ENCODE measurements at places on chromosomes 3 and 15. TPM values are rescaled to one million over a fixed set of nuclear protein-coding genes. Genes with fewer than 3 reads are reported as not detected.
A peak's percentile ranks its signal among the peaks of the same experiment; 100 is the strongest.

DNA sequence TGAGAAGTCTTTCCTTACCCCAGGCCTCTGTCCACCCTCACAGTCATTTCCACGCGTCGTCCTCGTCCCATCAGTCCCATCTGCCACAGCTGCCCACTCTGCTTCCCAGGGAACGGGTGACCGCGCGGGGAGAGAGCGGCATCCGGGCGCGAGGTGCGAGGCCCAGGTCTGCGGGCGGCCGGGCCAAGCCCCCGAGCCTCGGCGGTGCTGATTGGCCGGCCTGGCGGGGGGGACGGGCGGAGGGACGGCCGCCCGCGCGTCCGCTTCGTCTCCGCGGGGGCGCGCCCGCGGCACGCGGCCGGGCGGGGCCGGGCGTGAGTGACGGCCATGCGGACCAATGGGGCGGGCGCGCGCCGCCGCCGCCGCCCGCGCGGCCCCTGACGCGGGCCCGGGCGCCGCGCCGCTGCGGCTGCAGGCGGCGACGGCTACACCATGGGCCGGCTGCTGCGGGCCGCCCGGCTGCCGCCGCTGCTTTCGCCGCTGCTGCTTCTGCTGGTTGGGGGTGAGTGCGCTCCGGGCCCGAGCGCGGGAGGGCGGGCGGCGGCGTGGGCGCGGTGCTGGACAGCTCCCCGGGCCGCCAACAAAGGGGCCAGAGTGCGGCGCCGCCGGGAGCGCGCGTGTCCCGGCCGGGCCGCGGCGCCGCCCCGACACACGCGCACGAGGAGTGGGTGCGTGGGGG lies at the start of gene PODXL2:
Gene PODXL2, plus strand, starts transcription at position 398 of the 679 bp plus-strand sequence. Its CDS starts 35 bp downstream, at position 433.
- peaks cover 25% of the 10 kb centered on the region for H3K27me3 ChIP-seq
- no peak for DNase-seq
- H3K36me3 ChIP-seq, result no peaks in the 10 kb centered on the region
- H3K4me3 ChIP-seq, result peak within 1 kb of the TSS; percentile 63
- no peak within 1 kb of the TSS for H3K27ac ChIP-seq

GRCh38 chr15:39730552-39730951 lies 52.1 kb downstream of the FSIP1 start:
- no peak overlapping the region for H3K4me3 ChIP-seq
- no peak overlapping the region for H3K27ac ChIP-seq
- H3K36me3 ChIP-seq, result no peaks in the 10 kb centered on the region
- no peaks in the 10 kb centered on the region for H3K27me3 ChIP-seq
- no peaks in the 10 kb centered on the region for H3K4me1 ChIP-seq

GRCh38 chr3:71723452-71724170 lies 1.6 kb downstream of the EIF4E3 start:
- H3K27ac ChIP-seq, result peak overlapping the region; percentile 85
- DNase-seq, result peak; percentile 74
- H3K4me1 ChIP-seq, result peaks cover 60% of the 10 kb centered on the region
- peak overlapping the region; percentile 77 for H3K4me3 ChIP-seq

DNA sequence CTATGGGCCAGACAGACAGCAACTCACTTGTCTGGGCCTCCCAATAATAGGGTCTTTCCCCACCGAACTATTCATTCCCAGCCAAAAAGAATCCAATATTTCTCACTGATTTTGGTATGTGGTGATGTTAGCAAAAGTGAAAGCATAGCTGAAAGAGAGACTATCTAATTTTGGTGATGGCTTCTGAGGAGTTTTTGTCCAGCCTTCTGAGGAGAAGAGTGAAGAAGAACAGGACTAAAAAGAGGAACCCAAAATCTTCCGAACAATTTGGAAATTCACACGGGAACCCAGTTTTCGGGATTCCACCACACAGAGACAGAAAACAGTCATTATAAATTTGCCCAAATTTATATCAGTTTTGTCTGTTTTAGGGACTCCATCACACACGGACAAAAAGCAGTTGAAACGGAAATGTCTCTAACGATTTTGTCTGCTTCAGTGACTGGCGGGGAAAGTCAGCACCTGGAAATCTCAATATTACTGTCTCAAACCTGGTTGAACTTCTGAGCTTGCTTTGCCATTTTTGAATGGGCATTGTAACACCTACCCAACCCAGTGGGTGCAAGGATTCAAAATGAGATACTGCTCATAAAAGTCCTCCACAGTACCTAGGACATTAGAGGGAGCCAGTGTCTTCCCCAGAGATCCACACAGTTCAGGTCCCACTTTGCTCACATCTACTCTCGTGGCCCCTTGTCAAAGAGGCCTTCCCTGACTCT lies 9.1 kb downstream of the CD80 start:
- H3K4me3 ChIP-seq, result no peak overlapping the region
- no peaks in the 10 kb centered on the region for H3K36me3 ChIP-seq
- no peak overlapping the region for H3K27ac ChIP-seq
- no peaks in the 10 kb centered on the region for H3K4me1 ChIP-seq
- DNase-seq, result no peak
- no peaks in the 10 kb centered on the region for H3K27me3 ChIP-seq

GRCh38 chr15:95684126-95684525 lies 646.4 kb upstream of the NR2F2 start:
- H3K4me1 ChIP-seq, result no peaks in the 10 kb centered on the region
- no peak overlapping the region for H3K4me3 ChIP-seq
- DNase-seq, result no peak
- H3K36me3 ChIP-seq, result no peaks in the 10 kb centered on the region
- no peaks in the 10 kb centered on the region for H3K27me3 ChIP-seq
- no peak overlapping the region for H3K27ac ChIP-seq

- no peak for DNase-seq
Observed at GRCh38 chr15:67083135-67083762, 17.8 kb downstream of the SMAD3 start.

GRCh38 chr3:45545476-45545875 lies 49.1 kb upstream of the LIMD1 start:
- H3K4me3 ChIP-seq, result no peak overlapping the region
- DNase-seq, result no peak
- H3K27ac ChIP-seq, result no peak overlapping the region
- no peaks in the 10 kb centered on the region for H3K27me3 ChIP-seq
- H3K4me1 ChIP-seq, result no peaks in the 10 kb centered on the region
- peaks cover 2% of the 10 kb centered on the region for H3K36me3 ChIP-seq

DNA sequence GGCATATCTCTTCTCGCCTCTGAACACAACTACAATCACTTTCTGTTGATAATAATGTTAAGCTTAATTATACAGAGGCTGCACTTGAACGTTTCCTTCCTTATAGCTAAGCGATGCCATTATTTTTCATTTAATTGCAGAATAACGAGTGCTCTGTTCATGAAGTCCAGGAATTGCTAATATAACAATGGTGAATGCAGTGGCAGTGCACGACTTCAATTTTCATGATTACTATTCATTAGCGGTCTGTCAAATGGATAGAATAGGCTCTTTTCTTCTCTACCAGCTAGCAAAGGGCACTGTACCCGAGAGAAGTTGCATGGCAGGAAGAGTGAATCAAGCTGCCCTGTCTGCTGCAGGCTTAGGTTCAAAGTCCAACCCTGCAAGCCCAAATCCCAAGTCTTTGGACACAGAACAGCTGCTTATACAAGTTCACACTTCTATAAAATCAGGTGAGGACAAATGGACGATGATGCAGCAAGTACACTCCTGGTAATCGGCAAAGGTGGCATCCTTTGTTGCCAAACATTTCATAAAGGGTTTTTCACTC lies 75.6 kb downstream of the PDZRN3 start:
- H3K4me1 ChIP-seq, result no peaks in the 10 kb centered on the region
- no peak for DNase-seq
- no peak overlapping the region for H3K4me3 ChIP-seq
- H3K36me3 ChIP-seq, result no peaks in the 10 kb centered on the region
- no peak overlapping the region for H3K27ac ChIP-seq

ITIH1 gene
- not detected for total RNA-seq

CMTM8 gene
- 19.1 TPM for total RNA-seq

All from activated naive CD4-positive, alpha-beta T cell treated with anti-CD3 and anti-CD28 coated beads for 36 hours (primary cell).